Stimulated activated CD8-positive, alpha-beta memory T cell treated with anti-CD3 and anti-CD28 coated beads, Interleukin-7, amount 100 ng/mL, for 1 hour (primary cell): ENCODE measurements at places on chromosomes 11 and 22.

GRCh38 chr22:35496768-35497312 is 43.8 kb upstream of the RASD2 start:
- DNase-seq = no peak

GRCh38 chr11:66121466-66121865 is 51.4 kb downstream of the PACS1 start:
- no peak for DNase-seq

GRCh38 chr22:38383417-38383816 is 66.2 kb upstream of the CSNK1E start:
- DNase-seq = no peak

DNA sequence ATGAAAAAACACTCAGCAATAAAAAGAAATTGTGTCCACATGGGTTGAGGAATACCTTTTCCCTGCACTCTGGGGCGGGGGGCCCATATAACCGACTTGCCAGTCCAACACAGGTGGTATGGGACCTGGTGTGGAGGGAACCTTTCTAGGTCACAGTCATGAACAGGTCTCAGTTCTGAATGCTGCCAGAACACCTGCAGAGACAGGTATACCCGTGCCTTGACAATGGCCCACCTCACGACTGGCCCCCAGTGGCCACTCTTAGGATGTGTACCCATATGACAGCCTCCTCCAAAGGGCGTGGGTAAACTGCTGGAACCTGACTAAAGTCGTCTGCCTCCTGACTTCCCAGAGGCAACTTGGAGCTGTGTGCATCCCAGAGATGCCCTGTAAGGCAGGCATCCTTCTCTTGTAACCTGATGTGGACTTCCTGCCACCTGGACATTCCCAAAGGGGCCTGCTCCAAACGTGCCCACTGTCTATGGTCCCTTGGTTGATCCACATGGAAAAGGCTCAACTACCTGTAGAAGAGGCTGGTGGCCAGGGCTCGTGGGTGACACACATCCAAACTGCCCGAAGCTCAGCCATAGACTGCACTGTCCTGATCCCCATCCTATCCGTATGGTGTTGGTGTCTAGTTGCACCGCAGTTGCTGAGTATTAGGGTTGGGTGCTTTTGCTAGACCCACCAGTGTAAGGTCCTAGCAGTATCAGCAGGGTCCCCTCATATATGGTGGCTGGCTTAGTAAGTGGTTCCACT is 859.3 kb downstream of the BRD1 start:
- DNase-seq = no peak

- no peak for DNase-seq
These were observed 680 bp downstream of the IFT46 start for GRCh38 chr11:118565051-118565450.

DNA sequence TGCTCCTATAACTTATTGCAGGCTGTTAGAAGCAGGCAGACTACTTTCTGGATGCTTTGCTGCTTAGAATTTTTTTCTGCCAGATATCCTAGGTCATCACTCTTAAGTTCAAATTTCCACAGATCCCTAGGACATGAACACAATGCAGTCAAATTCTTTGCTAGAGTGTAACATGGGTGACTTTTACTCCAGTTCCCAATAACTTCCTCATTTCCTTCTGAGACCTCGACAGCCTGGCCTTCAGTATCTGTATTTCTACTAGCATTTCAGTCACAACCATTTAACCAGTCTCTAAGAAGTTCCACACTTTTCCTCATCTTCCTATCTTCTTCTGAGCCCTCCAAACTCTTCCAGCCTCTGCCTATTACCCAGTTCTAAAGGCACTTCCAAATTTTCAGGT is 60.4 kb upstream of the ZBED5 start:
- DNase-seq = no peak

DNA sequence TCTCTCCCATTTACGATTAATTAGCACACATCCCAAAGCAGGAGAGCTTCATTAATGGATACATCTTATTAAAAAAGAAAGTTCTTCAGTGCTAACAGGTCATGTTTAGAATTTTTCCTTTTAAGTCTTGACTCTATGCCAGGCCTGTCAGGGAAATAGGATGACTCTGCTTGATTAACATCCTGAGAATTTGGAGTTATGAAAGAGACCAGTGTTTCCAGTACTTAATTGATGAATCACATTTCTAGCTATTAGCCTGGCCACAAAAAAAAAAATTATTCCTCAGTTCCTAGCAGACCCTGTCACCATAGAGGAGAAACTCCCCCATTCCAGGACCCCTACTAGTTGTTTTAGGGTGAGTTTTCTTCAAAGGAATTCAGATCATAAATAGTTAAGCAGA is 23.6 kb upstream of the ME3 start:
- DNase-seq = no peak

- DNase-seq = no peak
These were observed 12.8 kb downstream of the KCNC1 start for GRCh38 chr11:17747131-17747955.

GRCh38 chr11:78851878-78852586 is 277.4 kb upstream of the NARS2 start:
- no peak for DNase-seq

DNA sequence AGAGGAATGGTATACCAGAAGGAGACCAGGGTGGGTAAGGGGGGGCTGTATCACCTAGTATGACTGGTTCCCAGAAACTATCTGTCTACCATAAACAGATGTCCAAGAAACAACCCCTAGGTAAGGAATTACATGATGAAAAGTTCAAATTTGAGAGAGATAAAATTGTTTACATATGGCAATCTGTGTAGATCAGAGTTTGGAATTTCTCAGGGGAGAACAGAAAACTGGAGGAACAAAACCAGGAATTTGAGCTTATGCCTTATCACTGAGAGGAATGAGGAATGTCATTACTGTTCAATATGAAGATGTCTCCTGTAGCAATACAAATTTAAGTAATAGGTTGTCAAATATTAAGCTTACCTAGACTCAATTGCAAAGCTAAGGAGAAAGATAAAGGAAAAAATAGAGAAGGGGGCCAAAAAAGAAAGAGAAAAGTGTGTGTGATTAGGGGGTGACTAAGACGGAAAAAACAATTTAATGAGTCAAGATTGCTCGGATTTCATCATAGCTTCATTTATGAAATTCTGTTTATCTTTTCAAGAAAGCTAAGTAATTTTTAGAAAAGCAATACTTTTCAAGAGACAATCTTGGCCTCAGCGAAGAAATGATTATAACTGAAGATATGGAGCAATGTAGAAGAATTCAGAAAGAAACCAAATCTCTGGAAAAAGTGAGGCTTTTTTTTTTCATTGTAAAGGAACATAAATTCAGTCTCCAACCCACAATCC is 117.8 kb downstream of the APOL5 start:
- DNase-seq = no peak

DNA sequence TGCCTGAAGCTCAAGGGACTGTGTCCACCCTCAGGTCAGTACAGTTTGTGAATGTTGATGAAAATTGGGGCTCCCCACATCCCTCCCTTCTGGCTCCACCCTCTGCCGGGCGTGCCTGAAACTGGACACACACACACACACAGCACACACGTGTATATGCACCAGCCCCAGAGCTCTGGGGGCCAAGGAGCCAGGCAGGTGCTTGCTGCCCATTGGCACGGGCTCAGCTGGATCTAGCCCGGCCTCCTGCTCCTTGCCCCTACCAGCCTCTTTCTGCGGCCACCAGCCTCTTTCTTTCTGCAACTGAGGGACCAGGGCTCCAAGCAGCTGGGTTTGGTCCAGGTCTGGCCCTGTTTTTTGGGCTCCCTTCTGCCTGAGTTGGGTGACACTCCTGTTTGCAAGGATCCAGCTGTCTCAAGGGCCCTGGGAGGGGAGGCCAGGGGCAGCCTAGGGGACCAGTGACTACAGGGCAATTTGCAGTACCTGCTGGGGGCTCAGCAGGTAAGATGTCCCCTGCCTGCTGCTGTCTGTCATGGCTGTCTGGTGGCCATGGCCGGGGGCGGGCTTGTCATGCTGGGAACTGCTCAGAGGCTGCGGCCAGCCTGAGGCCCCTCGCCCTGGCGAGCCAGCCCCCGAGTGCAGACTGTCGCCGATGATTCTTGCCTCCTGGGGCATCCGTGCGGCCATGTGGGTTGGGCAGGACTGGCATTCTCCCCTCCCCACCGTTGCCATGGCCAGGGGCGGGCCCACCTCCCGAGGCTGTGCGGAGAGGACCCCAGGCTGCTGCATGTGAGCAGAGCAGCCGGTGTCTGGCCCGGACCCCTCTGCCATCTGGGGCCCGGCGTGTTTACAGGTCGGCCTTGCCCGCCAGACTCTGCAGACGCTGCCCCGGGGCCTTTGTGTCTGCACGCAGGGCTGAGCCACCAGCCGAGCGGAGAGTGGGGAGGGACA is 51.5 kb upstream of the PPARA start:
- no peak for DNase-seq

DNA sequence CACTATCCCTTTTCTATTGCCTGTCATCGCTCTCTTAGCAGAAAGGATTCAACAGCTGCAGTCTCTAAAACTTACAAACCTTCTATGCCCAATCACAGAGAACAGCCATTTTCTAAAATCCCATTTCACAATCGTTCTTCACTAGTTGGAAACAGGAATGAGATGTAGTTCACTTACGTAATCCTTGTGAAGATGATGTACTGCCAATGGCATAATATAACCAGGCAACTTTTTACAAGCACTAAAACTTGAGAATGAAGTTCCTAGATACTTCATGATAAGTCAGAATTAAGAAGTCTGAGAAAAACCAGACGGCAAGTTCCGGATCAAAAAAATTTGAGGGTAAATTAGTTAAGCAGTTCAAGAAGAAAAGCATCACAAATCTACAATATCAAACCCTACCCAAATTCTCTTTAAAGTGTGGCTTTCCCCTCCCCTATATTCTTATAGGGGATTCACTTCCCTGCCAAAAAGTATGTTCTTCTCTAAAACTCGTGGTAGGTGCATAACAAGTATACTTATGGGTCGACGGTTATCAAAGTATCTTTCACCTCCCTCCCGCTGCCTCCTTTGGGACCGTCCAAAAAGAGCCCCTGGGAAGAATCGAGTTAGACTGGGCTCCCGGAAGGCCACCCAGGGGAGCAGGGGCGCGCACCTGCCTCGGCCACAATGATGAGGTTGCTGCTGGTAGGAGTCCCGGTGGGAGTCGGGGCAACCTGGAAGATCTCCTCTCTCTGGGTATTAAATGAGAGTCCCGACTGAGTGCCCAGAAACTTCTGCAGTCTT is 666 bp downstream of the MSANTD4 start:
- no peak for DNase-seq

DNA sequence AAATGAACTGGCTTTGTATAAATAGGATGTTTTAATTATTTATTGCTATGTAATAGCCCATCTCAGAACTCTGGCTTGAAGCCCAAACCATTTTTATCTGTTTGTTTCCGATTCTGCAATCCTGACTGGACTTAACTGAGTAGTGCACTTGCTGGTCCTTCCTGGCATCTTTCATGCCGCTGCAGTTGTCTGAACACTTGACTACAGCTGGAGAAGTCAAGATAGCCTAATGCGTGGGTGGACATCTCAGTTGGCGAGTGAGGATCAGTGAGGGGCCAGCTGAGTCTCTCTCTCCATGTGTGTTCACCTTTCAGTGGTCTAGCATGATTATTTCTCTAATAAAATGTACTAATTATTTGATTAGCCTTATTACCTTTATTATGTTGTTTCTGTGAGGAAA is 105.8 kb downstream of the PRMT3 start:
- DNase-seq = no peak

- no peak for DNase-seq
These were observed 941 bp downstream of the CLCF1 start for GRCh38 chr11:67372321-67372992.

DNA sequence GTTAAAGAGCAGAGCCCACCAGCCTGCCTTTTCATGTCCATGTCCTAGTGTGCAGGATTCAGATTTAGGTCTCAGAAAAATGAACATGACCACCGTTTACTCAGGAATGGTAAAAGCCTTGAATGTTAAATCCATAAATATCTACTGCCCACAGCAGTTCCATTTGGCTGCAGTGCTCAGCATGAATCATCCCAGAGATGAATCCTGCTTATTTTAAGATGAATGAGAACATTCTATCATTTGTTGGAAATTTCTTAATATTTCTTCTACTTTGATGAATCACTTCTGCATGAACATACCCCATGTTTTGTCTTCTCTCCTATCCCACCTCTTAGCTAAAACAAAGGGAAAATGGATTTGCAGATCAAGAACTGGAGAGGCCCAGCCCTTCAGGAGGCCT is 47.5 kb upstream of the AQP11 start:
- DNase-seq = no peak

GRCh38 chr11:102534261-102534872 is 3.8 kb upstream of the MMP7 start:
- no peak for DNase-seq

DNA sequence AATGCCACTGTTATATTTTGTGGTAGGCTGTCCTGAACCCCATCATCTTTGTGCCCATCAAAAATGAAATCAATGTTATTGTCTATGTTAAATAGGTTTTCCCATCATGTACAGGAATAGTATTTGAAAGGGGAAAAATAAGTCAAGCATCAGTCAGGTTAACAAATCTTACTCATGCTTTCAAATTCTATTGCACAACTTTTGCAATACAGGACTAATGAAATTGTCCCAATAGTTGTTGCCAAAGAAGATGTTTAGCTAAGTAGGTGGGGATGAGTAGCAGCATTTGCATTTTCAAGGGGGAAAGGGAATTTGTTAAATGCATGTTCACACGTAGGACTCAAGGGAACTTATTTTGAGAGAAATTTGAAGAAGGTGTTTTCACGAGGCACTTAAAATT is 962.1 kb downstream of the JRKL start:
- DNase-seq = no peak

- DNase-seq = no peak
These were observed 603.0 kb upstream of the CADM1 start for GRCh38 chr11:116107229-116107628.

DNA sequence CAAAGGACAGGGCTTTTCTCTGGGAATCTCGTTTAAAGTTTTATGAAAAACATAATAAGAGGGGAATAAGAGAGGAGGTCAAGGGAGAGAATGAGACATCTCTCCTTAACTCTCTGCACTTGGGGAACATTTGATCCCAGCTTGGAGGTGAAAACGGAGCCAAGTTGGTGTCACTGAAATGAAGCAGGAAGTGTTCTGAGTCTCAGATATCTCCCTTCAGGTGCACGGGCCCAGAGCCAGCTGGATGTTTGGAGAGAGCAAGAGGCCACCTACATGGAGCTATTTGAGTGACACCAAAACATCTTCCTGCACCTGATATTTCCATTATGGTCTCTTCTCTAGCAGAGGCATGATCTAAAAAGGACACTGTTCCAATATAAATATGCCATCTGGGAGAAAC is 85.7 kb downstream of the BLID start:
- no peak for DNase-seq

DNA sequence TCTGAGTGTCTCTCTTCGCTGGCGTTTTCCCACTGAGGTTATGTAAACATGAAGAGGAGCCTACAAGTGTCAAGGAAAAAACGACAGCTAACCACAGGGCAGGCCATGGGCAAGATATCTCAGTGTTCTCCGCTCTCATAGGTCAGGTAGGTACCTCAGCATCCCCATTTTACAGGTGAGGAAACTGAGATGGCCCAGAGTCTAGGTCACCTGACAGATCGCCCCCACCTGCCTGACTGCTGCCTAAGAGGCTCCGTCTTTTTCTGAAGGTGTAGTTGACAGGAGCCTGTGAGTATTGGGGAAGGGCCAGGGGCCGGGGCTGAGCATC is 847 bp upstream of the NDUFA6 start:
- no peak for DNase-seq

GRCh38 chr11:128901653-128902514 is 10.7 kb downstream of the KCNJ5 start:
- no peak for DNase-seq
